Activated CD8-positive, alpha-beta memory T cell treated with anti-CD3 and anti-CD28 coated beads, Interleukin-2, amount 50 U/mL, for 4 hours (primary cell): ENCODE measurements at places on chromosomes 4 and X.

DNA sequence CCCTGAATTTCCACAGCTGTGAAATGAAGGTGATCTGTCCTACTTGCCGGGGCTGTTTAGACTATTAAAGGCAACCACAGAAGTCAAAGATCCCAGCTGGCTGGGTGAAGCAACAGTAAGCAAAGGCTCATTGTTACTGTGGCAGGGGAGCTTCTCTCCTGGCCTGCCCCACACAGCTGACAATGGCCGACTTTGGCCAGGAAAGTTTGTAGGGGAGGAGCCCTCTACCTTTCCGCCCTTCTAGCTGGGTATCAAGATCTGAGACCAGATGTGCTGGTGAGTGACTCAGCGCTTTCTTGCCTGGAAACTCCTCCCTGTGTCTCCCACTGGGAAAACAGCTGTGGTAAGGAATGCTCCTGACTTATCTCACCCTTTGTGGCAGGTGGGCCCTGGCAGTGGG, 21.1 kb downstream of the RASSF6 start:
- DNase-seq, result no peak

DNA sequence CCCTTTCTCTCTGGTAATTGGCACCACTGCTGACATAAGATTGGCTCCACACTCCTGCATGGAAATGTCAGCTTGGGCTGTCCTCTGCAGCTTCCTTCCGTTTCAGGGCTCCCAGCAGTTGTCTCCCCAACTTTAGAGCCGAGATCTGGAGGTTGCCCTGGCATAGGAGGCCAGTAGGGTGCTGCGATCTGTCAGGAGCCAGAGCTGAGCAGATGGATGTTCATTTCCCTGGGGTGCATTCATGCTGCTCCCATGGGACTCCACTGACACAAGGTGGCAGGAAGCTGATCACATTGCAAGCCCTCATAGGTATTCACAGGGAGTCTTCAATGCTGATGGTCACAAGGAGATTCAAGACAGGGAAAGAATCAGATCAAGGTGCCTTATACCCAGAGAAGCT, 116.6 kb upstream of the RAI2 start:
- no peak for DNase-seq

GRCh38 chrX:115560978-115561604, at the start of gene PLS3:
Gene PLS3, plus strand, starts transcription at chrX:115561174. Its CDS starts 49,077 bp downstream, at chrX:115610251.
- no peak for DNase-seq

DNA sequence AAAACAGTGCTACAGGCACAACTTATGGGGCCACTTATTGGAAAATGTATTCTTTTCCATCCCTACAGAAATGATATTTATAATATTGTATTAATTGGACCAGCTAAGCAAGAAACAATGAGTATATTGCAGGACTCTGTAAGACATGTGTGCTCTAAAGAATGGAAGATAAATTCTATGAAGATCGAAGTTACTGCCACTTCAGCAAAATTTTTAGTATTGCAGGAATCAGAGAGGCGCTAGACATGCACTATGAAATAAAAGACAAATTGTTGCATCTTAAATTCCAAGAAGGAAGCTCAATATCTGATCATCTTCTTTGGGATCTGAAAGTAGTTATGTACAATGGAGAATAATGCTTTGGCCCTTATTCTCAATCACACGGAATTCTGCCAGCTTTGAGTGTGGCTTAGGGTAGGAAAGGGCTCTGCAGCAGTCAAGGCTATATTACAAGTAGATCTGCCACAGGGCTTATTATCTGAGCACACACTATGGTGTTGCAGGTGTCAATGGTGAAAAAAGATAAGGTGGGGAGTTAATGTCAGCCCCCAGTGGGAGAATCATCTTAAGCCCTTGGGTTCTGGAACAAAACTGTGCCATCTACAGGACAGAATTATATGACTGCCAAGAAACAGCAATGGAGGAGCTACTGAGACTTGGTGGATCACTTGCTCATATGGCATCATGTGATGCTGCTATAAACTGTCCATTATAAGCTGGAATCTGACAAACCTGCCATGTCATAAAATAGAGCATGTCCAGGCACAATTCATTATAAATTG, 334.0 kb upstream of the NDST3 start:
- DNase-seq, result no peak

DNA sequence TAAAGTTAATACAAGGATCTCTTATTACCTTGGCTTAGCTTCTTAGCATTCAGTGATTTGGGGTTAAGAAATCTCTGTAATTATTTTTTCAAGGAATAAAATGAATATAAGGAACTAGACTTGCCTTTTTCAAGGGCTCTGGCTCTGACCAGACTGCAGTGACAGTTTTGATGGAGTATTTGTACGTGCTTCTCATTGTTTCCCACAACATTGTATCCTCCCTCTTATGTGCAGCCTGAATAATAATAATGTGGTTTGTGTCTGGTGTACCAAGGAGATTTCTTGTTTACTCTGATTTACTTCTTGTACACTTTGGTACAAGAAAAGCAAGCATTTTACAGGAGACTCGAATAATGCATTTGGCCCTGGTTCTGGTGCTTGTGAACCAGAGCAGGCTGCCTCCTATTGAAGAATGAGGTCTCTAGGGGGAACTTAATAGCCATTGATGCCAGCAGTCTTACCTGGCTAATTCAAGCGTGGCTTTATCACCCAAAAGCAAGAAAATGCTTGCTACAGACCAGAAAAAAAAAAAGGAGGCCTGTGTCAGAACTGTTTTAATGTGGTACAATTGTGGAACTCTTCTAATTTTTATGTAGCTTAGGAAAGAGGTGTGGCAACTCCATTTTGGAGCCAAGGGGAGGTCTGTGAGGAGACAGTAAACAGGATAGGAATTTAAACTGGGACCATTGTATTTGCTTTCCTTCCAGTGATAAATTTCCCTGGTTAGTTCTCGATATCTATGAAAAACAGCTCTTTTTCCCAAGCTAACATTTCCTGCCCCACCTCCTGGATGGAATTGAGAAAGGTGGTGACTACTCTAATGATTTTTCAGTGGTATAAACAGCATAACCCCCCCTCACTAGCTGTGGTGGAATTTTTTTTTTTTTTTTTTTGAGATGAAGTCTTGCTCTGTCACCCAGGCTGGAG, 5.6 kb downstream of the OTC start:
- DNase-seq, result no peak

GRCh38 chr4:176675810-176676209, 116.9 kb downstream of the VEGFC start:
- DNase-seq, result no peak

DNA sequence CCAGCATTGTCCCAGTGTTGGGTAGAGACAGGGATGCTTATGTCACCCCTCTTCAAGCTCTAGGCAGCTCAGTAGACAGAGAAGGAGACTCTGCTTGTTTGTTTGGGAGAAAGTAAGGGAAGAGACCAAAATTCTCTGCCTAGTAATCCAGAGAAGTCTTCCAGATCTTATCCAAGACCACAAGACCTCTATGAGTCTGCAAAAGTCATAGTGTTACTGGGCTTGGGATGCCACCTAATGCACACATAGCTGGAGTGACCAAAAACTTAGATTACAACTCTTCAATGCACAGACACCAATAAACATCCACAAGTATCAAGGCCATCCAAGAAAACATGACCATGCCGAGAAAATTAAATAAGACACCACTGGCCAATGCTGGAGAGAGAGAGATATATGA, 205.5 kb downstream of the UNC5C start:
- DNase-seq, result no peak

DNA sequence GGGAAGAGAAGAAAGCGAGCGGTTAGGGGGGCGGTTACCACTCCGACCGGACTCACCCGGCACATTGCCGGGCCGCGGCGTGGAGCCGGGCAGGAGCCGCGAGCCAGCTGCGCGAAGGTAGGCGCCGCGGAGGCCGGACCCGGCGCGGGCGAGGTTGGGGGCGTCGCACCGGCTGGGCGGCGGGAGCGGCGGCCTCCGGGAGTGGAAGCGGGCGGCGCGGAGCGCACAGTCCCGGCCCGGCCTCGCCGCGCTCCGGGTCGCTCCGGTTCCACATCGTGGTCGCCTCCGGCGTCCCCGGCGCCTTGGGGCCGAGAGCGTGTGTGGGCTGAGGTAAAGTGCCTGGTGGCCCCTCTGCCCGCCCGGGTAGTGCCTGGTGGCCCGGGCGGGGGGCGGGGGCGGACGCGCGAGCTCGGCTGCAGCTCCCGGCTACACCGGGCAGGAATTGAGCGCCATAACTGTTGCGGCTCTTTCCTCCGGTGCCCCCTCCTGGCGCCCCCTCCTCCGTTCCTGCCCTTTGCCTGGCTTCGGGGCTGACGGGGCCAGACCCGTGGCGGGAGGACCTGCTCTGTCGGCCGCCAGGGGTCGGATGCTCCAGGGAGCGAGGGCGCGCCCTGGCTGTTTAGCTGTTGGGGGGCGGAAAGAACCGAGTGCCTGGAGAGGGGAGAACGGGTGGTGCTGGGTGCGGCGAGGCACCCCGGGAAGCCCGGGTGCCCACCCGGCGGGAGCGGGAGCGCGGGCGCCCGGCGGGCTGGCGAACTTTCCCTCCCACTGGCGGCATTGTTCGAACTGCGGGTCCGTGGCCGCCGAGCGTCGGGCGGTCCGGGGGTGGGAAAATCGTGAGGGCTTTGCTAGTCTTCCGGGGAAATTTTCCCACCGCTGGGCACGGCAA, 626 bp downstream of the JADE3 start:
- peak; percentile 24 for DNase-seq

GRCh38 chr4:121062521-121062920, 9.8 kb downstream of the NDNF start:
- DNase-seq, result no peak

DNA sequence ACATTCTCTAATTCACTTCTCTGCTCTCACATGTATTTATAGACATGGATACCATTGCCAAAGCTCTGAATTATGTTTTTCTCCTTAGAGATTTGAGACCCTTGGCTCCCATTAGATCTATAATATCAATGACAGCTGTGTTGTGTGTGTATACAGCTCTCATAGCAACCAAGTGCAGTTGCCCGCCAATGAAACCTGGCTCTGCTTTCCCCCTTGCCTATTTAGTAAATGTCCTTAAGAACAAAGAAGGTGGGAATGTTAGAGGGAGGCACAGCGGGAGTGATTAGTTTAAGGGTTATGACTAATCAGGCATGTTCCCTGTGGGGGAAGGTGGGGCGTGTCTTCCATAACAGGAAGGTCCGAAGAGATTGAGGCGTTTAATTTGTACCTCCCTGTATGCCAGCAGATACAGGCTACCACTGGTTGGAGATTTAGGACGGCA, 100.5 kb upstream of the TBC1D9 start:
- no peak for DNase-seq

DNA sequence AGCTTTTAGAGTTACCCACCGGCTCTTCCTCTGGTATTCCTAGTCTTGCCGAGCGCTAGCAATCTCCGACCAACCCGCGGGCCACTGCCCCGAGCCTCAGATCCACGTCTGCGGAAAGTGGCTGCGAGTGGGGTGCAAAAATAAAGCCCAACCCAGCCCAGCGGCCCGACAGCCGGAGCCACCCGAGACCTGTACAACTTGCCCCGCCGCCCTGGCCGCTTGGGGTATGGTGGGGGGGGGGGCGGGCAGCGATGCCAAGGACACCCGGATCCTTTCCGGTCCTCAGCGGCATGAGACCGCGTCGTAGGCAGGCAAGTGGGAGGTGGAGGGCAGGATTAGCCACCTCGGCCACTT, 1.6 kb downstream of the SLITRK4 start:
- no peak for DNase-seq

DNA sequence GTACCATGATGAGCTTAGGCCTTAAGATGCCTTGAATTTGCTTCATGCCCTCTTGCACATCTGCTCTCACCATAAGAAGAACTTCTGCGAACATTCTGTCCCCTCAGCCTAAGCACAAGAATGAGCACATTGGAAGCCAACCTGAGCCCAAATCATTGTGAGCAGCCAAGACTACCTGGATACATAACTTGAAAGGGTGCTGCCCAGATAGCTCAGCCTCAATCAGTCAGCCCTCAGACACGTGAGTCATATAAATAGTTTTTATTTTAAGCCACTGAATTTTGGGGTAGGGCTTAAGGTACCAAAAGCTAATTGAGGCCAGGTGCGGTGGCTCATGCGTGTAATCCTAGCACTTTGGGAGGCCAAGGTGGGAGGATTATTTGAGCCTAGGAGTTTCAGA, 27.5 kb upstream of the BBS12 start:
- no peak for DNase-seq

- DNase-seq, result no peak
These were observed 58.6 kb downstream of the MSX1 start for GRCh38 chr4:4918067-4918466.

- no peak for DNase-seq
These were observed 268.4 kb downstream of the DCTD start for GRCh38 chr4:182648766-182649165.

DNA sequence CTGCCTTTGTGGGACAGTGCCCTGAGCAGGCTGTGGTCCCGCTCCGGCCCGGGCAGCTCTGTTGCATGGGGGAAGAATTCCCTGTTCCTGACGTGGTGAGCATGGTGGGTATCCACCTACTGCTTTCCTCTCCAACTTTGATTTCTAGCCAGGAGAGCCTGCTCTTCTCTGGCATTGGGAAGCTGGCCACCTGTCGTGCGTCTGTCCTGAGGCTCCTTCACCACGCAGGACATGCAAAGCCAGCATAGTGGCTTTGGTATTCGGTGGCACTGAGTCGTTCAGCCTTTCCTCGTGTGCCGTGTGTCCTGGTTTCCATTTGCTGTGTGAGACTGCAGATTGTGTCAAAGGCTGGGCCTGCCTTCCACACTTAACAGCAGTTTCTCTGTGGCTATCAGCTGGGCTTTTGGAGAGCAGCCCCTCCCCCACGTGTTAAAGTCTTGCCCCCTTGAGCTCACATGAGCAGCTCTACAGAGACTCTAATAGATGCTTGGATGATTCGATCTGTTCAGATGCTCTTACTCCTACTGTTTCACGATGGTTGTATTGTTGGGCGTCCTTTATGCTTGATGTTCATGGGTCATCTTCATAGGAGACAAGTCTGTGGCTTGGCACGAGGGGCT, 46.3 kb upstream of the CLCN4 start:
- DNase-seq, result no peak

- DNase-seq, result no peak
These were observed 37.0 kb upstream of the ATP6AP2 start for GRCh38 chrX:40543661-40544328.

GRCh38 chrX:630007-630611, 482 bp upstream of the SHOX start:
- DNase-seq, result no peak

DNA sequence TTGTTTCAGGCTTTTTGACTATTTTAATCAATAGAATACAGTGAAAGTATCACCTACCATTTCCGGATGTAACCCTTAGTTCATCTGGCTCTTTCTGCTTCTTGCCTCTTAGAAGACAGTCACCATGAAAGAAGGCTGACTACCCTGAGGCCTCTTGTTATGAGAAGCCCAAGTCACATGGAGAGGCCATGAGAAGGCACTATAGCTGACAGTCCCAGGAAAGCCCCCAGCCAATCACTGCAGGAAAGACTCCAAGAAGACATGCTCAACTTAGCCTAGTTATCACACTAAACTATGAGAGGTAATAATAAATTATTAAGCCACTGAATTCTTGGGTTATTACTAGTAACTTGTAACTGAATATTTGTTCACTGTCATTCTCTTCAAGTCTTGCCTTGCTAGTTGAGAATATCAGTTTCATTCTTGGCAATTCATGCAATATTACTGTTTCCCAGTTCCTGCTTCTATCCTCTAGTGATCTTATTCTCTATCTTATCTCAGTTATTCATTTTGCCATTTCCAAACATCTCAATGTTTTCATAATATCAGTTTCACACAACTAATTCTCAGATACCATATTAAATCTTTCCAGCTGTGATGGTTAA, 57.1 kb upstream of the GUCY1A1 start:
- no peak for DNase-seq
